ENCODE measurements at places on chromosomes 2 and 18. TPM values are rescaled to one million over a fixed set of nuclear protein-coding genes. Genes with fewer than 3 reads are reported as not detected.

The ERFE gene
- total RNA-seq: 1.3 TPM

The CLHC1 gene
- 8.4 TPM for total RNA-seq

The MEMO1 gene
- total RNA-seq: 27.2 TPM

The ADAM23 gene
- total RNA-seq: 4.5 TPM

DNA sequence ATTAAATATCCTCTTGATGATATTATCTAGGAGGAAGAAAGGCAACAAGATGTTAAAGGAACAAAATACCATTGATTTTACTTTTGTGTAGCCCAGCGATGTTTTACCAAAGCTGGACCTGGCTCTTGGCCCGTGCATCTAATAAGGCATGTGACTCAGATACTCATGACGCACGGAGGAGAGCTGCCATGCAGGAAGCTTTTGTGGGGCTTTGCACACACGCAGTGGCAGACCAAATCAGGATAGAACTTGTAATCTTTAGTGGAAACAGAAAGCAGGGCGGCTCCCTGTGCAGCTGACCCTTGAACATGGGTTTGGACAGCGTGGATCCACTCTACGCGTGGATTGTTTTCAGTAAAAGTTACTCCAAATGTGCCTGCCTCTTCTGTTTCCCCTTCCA, 190.0 kb downstream of the NAPG start:
- no peaks in the 10 kb centered on the region for H3K27me3 ChIP-seq
- H3K36me3 ChIP-seq: no peaks in the 10 kb centered on the region
- no peaks in the 10 kb centered on the region for H3K4me1 ChIP-seq
- no peak for DNase-seq
- H3K4me3 ChIP-seq: no peak overlapping the region

DNA sequence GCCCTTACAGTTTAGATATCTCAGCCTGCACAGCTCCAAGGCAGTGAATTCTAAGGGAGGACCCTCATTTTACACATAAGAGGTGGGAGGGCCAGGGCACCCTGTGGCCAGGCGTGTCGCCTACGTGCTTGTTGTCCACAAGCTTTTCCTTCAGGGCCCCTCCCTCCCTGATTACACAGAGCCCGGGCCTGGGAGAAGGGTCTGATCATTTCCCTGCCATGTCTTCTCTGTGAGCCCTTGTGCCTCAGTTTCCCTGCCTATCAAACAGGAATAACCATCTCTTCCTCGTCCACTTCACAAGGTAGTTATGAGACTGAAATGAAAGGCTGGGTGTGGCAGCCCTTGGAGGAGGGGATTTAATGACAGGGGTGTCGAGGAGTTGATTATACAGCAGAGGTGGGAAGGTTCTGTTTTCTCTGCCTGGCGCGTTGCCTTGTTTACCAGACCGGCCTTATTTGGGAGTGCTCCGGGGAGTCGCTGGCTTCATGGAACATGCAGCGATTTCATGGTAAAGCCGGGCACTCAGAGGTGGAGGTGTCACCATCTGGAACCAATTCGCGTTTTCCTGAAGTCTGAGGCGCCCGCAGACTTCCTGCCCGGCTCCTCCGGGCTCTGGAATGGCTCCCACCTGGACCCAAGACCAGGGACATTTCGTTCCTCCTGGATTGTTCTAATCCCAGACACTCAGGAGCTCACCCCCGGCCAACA, 208.9 kb downstream of the KLHL29 start:
- H3K4me3 ChIP-seq: no peak overlapping the region
- H3K4me1 ChIP-seq: peaks cover 14% of the 10 kb centered on the region
- H3K27ac ChIP-seq: peak overlapping the region; percentile 3
- H3K27me3 ChIP-seq: no peaks in the 10 kb centered on the region
- no peaks in the 10 kb centered on the region for H3K36me3 ChIP-seq
- no peak for DNase-seq

DNA sequence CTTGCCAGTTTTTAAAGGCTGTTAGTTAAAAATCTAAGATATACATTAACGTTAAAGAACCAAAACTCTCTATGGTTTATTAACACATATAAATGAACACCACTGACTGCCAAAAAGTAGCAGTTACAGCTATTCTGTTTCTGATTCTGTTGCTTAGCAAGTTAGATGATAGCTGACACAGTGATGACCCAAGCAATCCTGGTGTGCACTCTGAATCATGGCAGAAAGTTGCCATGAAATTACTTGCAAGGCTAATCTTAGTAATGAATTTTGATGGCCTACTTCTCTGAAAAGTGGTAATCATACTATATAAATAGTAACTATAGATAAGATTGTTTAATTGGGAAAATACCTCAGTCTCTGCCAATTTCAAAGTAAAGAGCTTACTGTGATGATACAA, 57.7 kb downstream of the ROCK2 start:
- H3K36me3 ChIP-seq: peaks cover 9% of the 10 kb centered on the region
- H3K4me3 ChIP-seq: no peak overlapping the region
- H3K4me1 ChIP-seq: peaks cover 21% of the 10 kb centered on the region
- H3K27ac ChIP-seq: no peak overlapping the region
- no peak for DNase-seq

DNA sequence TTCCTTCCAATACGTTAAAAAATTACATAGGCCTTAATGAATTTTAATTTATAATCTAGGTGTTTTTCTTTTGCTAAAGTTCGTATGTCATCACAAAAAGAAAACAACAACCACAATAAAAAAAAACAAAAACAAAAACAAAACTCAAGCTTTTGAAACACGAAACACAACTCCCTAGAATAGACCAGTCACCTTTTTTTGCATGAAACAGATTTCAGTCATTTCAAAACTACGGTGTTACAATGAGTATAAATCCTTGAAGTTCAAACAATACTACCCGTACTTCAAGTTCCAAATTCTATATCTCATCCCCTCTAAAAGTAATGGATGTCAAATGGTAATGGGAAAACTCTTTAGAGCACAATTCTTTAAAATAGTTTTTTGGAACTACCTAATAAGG, 142.4 kb downstream of the CDH2 start:
- H3K27ac ChIP-seq: no peak overlapping the region
- H3K27me3 ChIP-seq: no peaks in the 10 kb centered on the region
- no peak overlapping the region for H3K4me3 ChIP-seq
- DNase-seq: no peak
- no peaks in the 10 kb centered on the region for H3K4me1 ChIP-seq
- H3K36me3 ChIP-seq: no peaks in the 10 kb centered on the region

GRCh38 chr2:8984855-8985254, 18.6 kb downstream of the MBOAT2 start:
- H3K4me1 ChIP-seq: peaks cover 3% of the 10 kb centered on the region
- H3K27me3 ChIP-seq: no peaks in the 10 kb centered on the region
- H3K36me3 ChIP-seq: peaks cover 2% of the 10 kb centered on the region

DNA sequence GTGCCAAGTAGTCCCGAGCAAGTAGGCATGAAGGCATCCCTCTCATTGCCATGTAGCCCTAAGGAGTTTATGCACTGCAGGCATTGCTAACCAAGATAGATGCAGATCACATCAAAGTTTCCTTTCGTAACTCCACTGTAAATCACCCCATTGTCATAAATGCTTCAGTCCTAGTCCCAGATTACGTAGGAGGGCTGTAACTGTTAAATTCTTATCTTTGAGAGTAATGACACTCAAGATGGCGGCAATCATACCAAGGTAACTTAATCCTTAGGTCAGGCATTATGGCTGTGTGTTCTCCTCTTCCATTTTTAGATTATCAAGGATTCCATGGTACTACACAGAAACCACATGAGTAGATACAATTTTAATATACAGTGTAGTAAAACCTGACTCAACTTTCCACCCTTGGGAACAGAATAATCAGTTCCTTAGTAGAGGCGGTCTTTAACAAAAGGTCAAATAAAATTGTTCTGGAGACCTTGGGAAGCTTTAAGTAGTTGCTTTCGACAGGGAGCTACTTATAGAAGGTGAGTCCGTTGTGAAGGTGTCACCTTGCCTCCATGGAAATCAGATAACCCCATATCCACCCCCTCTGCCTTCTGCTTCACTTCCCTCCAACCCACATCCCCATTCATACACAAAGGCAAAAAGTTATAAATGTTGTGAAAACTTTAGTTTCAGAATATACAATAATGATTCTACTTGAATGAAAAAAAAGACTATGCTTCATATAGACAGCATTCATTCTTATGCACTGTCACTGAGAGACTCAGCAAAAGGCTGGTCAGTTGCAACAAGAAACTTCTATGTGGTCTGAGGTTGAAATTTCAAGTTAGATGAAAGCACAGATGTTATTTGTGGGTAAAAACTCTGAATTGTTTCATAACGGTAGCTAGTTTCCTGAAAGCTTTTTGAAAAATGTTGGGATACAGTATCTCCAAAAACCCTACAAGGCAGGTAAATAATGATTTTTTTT, 64.8 kb upstream of the GALNT5 start:
- H3K4me1 ChIP-seq: no peaks in the 10 kb centered on the region
- H3K27me3 ChIP-seq: no peaks in the 10 kb centered on the region
- no peaks in the 10 kb centered on the region for H3K36me3 ChIP-seq
- H3K4me3 ChIP-seq: no peak overlapping the region
- DNase-seq: no peak
- H3K27ac ChIP-seq: no peak overlapping the region

DNA sequence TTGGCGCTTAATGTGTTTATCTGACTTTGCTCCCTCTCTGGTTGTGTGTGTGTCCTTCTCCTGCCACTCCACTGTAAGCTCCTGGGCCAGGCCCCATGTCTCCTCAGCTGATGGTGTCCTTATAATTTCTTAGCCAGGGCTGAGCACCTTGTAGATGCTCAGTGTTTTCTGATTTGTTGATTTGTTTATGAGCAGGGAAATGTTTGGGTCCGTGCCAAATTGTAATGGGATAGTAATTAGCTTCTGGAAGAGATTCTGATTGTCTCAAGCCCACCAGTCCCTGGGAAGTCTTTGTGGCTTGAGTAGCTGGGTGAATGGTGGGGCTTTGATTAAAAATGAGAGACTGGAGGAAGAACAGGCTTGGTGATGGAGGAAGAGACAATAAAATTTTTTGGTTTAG, 270.5 kb downstream of the MYCN start:
- no peak for DNase-seq
- no peak overlapping the region for H3K4me3 ChIP-seq
- H3K4me1 ChIP-seq: no peaks in the 10 kb centered on the region
- no peaks in the 10 kb centered on the region for H3K27me3 ChIP-seq

DNA sequence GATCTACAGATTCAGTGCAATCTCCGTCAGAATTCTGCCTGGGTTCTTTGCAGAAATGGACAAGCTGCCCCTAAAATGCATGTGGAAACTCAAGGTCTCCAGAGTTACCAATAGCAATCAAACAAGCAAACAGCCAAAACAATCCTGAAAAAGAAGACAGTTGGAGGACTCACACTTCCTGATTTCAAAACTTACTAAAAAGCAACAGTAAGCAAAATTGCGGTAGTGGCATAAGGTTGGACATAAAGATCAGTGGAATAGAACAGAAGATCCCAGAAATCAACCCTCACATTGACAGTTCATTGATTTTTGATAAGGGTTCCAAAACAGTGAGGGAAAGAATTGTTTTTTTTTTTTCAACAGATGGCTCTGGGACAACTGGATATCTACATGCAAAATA, 59.7 kb downstream of the NPPC start:
- no peak for DNase-seq
- H3K36me3 ChIP-seq: no peaks in the 10 kb centered on the region
- H3K27ac ChIP-seq: no peak overlapping the region
- H3K4me1 ChIP-seq: no peaks in the 10 kb centered on the region
- H3K4me3 ChIP-seq: no peak overlapping the region

- no peak for DNase-seq
- no peak overlapping the region for H3K27ac ChIP-seq
- H3K4me3 ChIP-seq: no peak overlapping the region
Observed at GRCh38 chr2:172964511-172965139, 111.0 kb upstream of the MAP3K20 start.

- DNase-seq: no peak
- H3K36me3 ChIP-seq: no peaks in the 10 kb centered on the region
- H3K4me3 ChIP-seq: no peak overlapping the region
- no peak overlapping the region for H3K27ac ChIP-seq
- no peaks in the 10 kb centered on the region for H3K27me3 ChIP-seq
Observed at GRCh38 chr18:46152436-46152807, 48.2 kb downstream of the HAUS1 start.

DNA sequence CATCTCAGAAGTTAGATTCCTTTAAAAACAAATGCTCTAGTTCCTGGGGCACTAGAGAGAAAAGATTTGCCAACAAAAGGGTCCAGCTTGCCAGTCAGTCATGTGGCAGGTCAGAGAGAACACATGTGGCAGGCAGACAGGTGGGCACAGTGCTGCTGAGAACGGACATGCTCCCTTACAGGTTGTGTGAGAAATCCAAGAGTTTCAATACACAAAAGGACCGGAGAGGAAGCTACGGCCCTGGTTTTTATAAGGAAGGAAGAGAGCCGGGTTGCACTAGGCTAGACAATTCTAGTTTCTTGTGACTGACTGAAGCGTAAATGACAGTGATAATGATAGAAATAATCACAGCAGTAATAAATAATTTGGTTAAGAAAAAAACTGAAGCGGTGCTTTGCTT, 18.3 kb downstream of the CDC42EP3 start:
- H3K4me1 ChIP-seq: peaks cover 50% of the 10 kb centered on the region
- peak overlapping the region; percentile 64 for H3K27ac ChIP-seq
- H3K4me3 ChIP-seq: peak overlapping the region; percentile 15
- no peaks in the 10 kb centered on the region for H3K36me3 ChIP-seq
- DNase-seq: no peak
- H3K27me3 ChIP-seq: no peaks in the 10 kb centered on the region

DNA sequence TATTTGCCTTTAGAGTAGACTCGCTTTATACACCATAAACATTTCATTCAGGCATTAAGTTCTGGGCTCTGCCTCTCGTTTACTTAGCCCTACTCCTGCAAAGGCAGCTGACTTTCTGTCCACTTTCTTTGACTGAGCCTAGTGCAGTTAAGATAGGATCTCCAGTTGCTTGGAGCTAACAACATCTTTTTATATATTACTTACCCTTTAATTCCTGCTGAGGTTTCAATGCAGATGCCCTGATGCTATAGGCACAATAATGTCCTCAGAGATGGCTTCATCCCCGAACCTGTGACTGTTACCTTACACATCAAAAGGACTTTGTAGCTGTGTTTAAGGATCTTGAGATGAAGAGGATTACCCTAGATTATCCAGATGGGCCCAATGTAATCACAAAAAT, 505.8 kb upstream of the TNP1 start:
- peaks cover 33% of the 10 kb centered on the region for H3K4me1 ChIP-seq
- no peak overlapping the region for H3K27ac ChIP-seq
- DNase-seq: no peak
- H3K27me3 ChIP-seq: no peaks in the 10 kb centered on the region
- no peaks in the 10 kb centered on the region for H3K36me3 ChIP-seq

- H3K27ac ChIP-seq: peak overlapping the region; percentile 92
- H3K27me3 ChIP-seq: no peaks in the 10 kb centered on the region
- H3K36me3 ChIP-seq: peaks cover 56% of the 10 kb centered on the region
- peak overlapping the region; percentile 84 for H3K4me3 ChIP-seq
Observed at GRCh38 chr2:27369471-27370025, 590 bp downstream of the EIF2B4 start.

- no peak overlapping the region for H3K4me3 ChIP-seq
- no peak for DNase-seq
- no peaks in the 10 kb centered on the region for H3K36me3 ChIP-seq
- no peaks in the 10 kb centered on the region for H3K27me3 ChIP-seq
Observed at GRCh38 chr2:160063879-160064612, 1.6 kb upstream of the PLA2R1 start.

GRCh38 chr2:107340955-107341354, 455.0 kb upstream of the ST6GAL2 start:
- peaks cover 15% of the 10 kb centered on the region for H3K4me1 ChIP-seq
- no peaks in the 10 kb centered on the region for H3K36me3 ChIP-seq
- H3K4me3 ChIP-seq: no peak overlapping the region
- DNase-seq: no peak
- no peak overlapping the region for H3K27ac ChIP-seq
